ENCODE measurements at places on chromosomes 2 and 18. TPM values are rescaled to one million over a fixed set of nuclear protein-coding genes. Genes with fewer than 3 reads are reported as not detected.

GRCh38 chr18:3071676-3072075, 58.7 kb upstream of the LPIN2 start:
- no peaks in the 10 kb centered on the region for H3K27me3 ChIP-seq
- H3K4me1 ChIP-seq, result no peaks in the 10 kb centered on the region
- H3K27ac ChIP-seq, result no peak overlapping the region
- H3K36me3 ChIP-seq, result no peaks in the 10 kb centered on the region

DNA sequence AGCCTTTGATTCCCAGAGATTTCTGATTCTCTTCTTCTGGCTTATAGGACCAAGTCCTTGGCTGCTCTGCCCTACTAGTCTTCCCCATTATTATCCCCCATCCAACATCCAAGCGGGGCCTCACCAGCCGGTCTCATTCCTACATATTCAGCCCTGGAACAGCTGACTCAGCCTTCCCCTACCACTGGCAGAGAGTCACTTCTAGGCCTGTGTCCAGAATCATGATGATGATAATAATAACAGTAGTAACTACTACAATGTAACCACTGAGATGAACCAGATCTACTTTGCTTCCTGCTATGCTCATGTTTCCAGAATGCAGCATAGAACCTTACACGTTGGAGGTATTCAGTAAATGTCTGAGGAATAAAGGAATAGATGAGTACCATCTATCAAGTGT, 295.2 kb downstream of the SRBD1 start:
- no peak overlapping the region for H3K4me3 ChIP-seq
- H3K36me3 ChIP-seq, result no peaks in the 10 kb centered on the region
- no peak for DNase-seq
- peaks cover 8% of the 10 kb centered on the region for H3K4me1 ChIP-seq
- no peaks in the 10 kb centered on the region for H3K27me3 ChIP-seq

DNA sequence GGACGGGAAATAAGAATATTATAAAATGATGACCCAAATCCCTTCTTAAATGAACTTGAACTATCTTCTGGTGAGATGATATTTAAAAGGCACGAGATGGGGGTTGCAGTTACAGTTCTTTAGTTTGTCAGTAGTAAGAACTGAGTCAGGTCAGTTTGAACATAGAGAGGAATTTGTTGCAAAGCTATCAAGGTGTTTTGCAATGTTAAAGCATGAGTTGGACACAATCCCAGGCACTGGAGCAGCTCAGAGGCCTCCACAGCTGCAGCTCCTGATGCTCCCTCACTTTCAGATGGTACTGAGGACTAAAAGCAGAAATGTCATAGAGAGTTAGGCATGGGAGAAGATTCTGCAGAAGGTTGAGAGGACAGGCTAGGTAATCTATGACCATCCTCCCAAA, 236.0 kb downstream of the BCL2 start:
- H3K27me3 ChIP-seq, result no peaks in the 10 kb centered on the region
- H3K4me1 ChIP-seq, result no peaks in the 10 kb centered on the region
- no peak overlapping the region for H3K4me3 ChIP-seq
- DNase-seq, result no peak

DNA sequence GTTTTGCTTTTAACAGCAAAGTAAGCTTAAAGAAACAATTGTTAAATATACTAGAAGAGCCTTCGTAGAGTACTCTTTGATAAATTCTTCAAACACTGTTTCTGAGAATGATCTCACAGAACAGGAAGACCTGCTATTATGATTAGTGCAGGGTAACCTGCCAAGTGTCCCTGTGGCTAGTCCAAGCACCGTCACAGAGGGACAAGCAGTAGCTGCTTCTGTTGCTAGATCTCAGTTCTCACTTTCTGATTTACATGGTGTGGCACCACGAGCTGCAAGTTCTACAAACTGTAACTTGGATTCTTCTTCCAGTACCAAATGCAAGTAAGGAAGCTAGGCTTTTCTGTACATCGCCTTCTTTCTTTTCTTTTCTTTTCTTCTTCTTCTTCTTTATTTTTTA, 121.5 kb downstream of the PIEZO2 start:
- no peak overlapping the region for H3K27ac ChIP-seq
- no peak overlapping the region for H3K4me3 ChIP-seq
- DNase-seq, result no peak
- H3K4me1 ChIP-seq, result no peaks in the 10 kb centered on the region
- H3K36me3 ChIP-seq, result no peaks in the 10 kb centered on the region

GRCh38 chr2:190837420-190837819, 43.2 kb upstream of the GLS start:
- H3K4me3 ChIP-seq, result no peak overlapping the region
- H3K27ac ChIP-seq, result no peak overlapping the region
- no peaks in the 10 kb centered on the region for H3K27me3 ChIP-seq

DNA sequence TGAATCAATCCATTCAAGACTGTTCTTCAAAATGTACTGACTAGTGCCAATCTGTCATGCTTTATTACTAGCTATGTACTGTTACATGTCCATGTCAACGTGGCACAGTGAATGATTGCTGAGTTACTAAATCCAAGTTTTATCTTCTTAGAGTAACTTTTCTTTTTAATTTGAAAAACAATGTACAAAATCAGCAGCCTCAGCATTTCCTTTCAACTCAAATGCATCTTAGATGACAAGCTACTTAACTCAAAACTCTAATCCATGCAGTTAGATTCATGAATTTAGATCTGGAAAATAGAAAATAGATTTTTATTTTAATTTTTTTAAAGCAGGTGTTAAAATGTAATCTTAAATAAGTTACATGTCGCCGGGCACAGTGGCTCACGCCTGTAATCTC, 174.2 kb downstream of the CAPN13 start:
- no peak overlapping the region for H3K27ac ChIP-seq
- no peak overlapping the region for H3K4me3 ChIP-seq
- no peak for DNase-seq

DNA sequence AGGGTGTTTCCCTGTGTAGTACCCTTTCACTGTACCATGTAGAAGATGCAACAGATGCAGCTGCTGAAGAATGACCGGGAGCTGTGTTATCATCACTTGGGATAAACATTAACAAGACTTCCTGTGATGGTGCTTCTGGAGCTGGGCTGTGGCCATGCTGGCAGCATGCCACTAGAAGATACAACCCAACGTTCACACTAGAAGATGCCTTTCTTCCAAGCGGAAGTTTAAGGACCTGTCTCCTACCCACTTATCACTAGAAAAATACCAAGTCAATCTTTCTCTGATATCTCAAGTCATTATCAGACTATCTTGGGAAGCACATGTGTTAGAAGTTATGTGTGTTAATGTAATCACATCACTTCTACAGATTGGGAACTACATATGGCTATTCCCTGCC, 953.5 kb downstream of the CNTNAP5 start:
- no peaks in the 10 kb centered on the region for H3K27me3 ChIP-seq
- H3K27ac ChIP-seq, result no peak overlapping the region
- no peaks in the 10 kb centered on the region for H3K36me3 ChIP-seq
- no peak for DNase-seq
- no peaks in the 10 kb centered on the region for H3K4me1 ChIP-seq

GRCh38 chr2:15968280-15969178, 28.2 kb downstream of the MYCN start:
- DNase-seq, result no peak
- H3K27me3 ChIP-seq, result no peaks in the 10 kb centered on the region
- H3K4me3 ChIP-seq, result no peak overlapping the region
- H3K4me1 ChIP-seq, result no peaks in the 10 kb centered on the region

DNA sequence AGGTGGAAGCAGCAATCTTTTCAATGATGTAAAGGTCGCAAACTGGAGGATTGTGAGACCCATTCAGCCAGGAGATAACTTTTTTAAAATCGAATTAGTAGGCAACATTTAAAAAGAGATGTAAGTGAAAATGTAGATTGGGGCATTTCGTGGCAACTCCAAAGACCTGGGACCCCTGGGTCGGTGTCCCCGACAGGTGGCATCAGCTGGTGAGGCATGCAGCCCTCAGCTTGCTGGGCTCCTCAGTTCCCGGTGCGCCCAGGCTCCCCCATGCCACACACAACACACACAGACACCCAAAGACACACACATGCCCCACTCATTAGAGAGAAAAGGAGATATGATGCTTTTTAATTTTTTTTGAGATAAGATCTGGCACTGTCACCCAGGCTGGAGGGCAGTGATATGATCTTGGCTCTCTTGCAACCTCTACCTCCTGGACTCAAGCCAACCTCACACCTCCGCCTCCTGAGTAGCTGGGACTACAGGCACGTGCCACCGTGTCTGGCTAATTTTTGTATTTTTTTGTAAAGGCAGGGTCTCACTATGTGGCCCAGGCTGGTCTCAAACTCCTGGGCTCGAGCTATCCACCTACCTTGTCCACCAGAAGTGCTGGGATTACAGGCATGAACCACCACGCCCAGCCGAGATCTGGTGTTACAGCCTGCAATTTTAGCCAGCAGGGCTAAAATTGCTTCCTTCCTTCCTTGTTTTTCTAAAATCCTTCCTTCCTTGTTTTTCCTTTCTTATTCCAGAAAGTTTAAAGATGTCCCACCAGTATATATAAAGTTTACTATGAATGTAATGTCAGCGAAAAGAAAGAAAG, 122.6 kb upstream of the EPAS1 start:
- no peak for DNase-seq
- H3K27me3 ChIP-seq, result no peaks in the 10 kb centered on the region
- no peak overlapping the region for H3K27ac ChIP-seq
- H3K36me3 ChIP-seq, result no peaks in the 10 kb centered on the region
- no peak overlapping the region for H3K4me3 ChIP-seq

DNA sequence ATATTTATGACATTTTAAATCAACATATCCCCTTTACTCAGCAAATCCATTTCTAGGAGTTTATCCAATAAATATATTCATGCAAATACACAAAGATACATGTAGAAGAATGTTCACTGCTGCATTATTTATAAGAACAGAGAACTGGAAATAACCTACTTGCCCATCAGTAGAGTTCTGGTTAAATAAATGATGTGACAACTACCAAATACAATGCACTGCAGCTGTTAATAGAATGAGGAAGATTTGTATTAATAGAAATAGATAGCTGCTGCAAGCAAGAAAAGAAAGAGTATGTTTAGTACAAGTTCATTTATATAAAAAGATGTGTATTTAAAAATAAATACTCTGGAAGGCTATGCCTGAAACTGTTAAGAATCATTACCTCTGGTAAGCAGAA, 49.3 kb upstream of the CSRNP3 start:
- no peak overlapping the region for H3K4me3 ChIP-seq
- H3K4me1 ChIP-seq, result no peaks in the 10 kb centered on the region
- no peaks in the 10 kb centered on the region for H3K36me3 ChIP-seq
- DNase-seq, result no peak

- no peaks in the 10 kb centered on the region for H3K36me3 ChIP-seq
- H3K4me1 ChIP-seq, result peaks cover 15% of the 10 kb centered on the region
- H3K27me3 ChIP-seq, result no peaks in the 10 kb centered on the region
- no peak overlapping the region for H3K27ac ChIP-seq
- no peak for DNase-seq
Measured at GRCh38 chr18:59954241-59954640, 54.4 kb downstream of the PMAIP1 start.

- H3K27ac ChIP-seq, result no peak overlapping the region
- H3K27me3 ChIP-seq, result no peaks in the 10 kb centered on the region
Measured at GRCh38 chr2:25367296-25367695, 25.6 kb upstream of the DNMT3A start.

DNA sequence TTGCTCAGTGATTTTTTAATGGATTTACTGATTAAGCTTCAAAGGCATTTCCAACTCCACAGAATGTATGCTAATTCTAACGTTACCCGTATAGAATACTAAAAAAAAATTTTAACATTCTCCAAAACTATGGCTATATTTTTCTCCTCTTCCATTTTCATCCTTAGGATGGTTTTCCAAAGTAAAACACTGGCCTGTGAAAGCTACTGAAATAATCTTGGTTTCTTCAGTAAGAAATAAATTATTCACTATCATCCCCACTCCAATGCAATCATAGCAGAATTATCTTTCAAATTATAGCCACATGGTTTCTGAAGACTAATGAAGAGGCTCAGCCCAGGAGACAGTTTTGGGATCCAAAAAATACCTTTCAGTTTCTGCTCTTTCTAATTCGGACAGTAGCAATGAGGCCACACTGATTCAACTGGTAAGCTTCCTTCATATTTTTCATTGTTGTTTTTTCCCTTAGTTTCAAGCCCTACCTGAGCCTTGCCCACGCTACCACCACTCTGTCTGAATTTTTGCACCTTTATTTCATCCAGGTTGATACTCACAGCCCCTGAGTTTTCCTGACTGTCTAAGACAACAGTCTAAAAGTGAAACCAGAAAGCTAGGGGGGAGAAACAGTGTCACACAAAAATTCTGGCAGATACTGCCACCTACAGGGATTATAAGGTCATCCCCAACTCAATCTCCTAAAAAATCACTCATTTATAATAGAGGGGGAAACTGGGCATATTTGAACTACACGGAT, 887.9 kb downstream of the NRXN1 start:
- H3K36me3 ChIP-seq, result no peaks in the 10 kb centered on the region
- H3K4me3 ChIP-seq, result no peak overlapping the region
- no peak for DNase-seq
- no peaks in the 10 kb centered on the region for H3K27me3 ChIP-seq

- H3K4me3 ChIP-seq, result no peak overlapping the region
- H3K36me3 ChIP-seq, result no peaks in the 10 kb centered on the region
- no peaks in the 10 kb centered on the region for H3K4me1 ChIP-seq
- no peak overlapping the region for H3K27ac ChIP-seq
Measured at GRCh38 chr2:35428548-35428947, 927.0 kb upstream of the CRIM1 start.

DNA sequence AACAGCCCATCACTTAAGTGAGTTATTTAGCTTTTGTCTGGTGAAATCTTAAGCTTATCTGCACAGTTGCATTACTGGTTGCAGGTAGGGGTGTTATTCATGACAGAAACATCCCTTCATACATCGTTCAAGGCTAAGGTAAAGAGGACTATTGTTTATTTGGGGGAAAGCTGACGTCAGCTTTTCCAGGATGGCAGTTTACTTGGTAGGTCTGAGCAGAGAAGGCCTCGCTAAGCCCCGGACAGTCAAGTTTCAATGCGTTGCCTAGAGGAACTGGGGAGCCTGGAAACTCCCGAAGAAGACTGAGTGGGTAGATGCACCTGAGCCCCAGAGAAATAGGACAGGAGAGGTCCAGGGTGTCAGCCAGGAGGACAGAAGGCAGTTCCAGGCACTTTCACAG, 2.2 kb downstream of the RNU4ATAC start:
- peaks cover 35% of the 10 kb centered on the region for H3K4me1 ChIP-seq
- H3K27me3 ChIP-seq, result no peaks in the 10 kb centered on the region
- no peak for DNase-seq
- no peak overlapping the region for H3K4me3 ChIP-seq

- H3K27ac ChIP-seq, result peak overlapping the region; percentile 97
- no peaks in the 10 kb centered on the region for H3K36me3 ChIP-seq
- peaks cover 56% of the 10 kb centered on the region for H3K4me1 ChIP-seq
- H3K4me3 ChIP-seq, result no peak overlapping the region
- no peaks in the 10 kb centered on the region for H3K27me3 ChIP-seq
- DNase-seq, result no peak
Measured at GRCh38 chr2:160267022-160267421, 67.0 kb upstream of the ITGB6 start.

GRCh38 chr2:236870370-236870769, 215.3 kb upstream of the COPS8 start:
- H3K27me3 ChIP-seq, result no peaks in the 10 kb centered on the region
- H3K4me1 ChIP-seq, result peaks cover 8% of the 10 kb centered on the region
- no peak for DNase-seq
- no peaks in the 10 kb centered on the region for H3K36me3 ChIP-seq

The C18orf32 gene
- 19.7 TPM for total RNA-seq

The CCDC102B gene
- 6.3 TPM for total RNA-seq

The POTEC gene
- not detected for total RNA-seq

The ANKRD30BL gene
- total RNA-seq, result not detected

The CDK15 gene
- not detected for total RNA-seq

The LOXL3 gene
- total RNA-seq, result 0.33 TPM

The ALPI gene
- not detected for total RNA-seq

The APCDD1 gene
- total RNA-seq, result 31.3 TPM

The ELOA2 gene
- total RNA-seq, result not detected

The FAM110C gene
- total RNA-seq, result 16.6 TPM

The SERPINB3 gene
- total RNA-seq, result not detected

The DCTN1 gene
- 82.4 TPM for total RNA-seq

Data from body of pancreas (tissue), 4 donors.